Osteocyte (in vitro differentiated cells): ENCODE measurements at places on chromosomes 6 and 20. TPM values are rescaled to one million over a fixed set of nuclear protein-coding genes. Genes with fewer than 3 reads are reported as not detected.

Gene SLC17A2
- not detected in 2 replicates for total RNA-seq

Gene XKR7
- not detected in 2 replicates for total RNA-seq

Gene CCN6
- total RNA-seq: not detected in 2 replicates

DNA sequence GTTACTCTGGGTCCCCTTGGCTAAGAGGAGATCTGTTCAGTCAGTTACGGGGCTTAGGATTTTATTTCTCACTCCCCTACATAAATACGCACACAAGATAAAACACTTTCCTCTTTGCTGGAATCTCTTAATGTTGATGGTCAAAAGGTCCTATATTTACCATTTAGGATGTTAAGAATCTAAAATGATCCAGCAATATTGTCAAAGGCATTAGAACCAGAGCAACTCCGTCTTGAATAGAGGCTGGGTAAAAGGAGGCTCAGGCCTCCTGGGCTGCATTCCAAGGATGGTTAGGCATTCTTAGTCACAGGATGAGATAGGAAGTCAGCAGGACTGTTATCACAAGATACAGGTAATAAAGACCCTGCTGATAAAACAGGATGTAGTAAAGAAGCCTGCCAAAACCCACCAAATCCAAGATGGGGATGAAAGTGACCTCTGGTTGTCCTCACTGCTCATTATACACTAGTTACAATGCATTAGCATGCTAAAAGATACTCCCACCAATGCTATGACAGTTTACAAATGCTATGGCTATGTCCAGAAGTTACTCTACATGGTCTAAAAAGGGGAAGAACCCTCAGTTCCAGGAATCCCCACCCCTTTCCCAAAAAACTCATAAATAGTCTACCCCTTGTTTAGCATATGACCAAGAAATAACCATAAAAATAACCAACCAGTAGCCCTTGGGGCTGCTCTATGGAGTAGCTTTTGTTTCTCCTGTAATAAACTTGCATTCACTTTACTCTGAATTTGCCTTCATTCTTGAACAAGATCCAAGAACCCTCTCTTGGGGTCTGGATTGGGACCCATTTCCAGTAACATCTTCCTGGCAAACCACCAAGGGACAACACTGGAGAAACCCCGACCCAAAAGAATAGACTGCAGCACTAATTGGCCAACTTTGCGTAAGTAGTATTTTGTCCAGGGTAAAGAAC, 107.5 kb downstream of the DTNBP1 start:
- H3K27me3 ChIP-seq: no peaks in the 10 kb centered on the region
- peak; percentile 1 for DNase-seq
- no peak overlapping the region for H3K27ac ChIP-seq
- H3K4me1 ChIP-seq: peaks cover 30% of the 10 kb centered on the region

Gene NT5E
- 193 and 197 TPM in 2 replicates for total RNA-seq

- no peak overlapping the region for H3K4me3 ChIP-seq
- no peak for DNase-seq
- H3K27ac ChIP-seq: peak overlapping the region; percentile 15
- no peaks in the 10 kb centered on the region for H3K27me3 ChIP-seq
- H3K4me1 ChIP-seq: peaks cover 18% of the 10 kb centered on the region
- H3K36me3 ChIP-seq: peaks cover 1% of the 10 kb centered on the region
Observed at GRCh38 chr6:132007474-132008190, 56.5 kb upstream of the CCN2 start.

Gene RNF182
- 9.8 and 11.0 TPM in 2 replicates for total RNA-seq

DNA sequence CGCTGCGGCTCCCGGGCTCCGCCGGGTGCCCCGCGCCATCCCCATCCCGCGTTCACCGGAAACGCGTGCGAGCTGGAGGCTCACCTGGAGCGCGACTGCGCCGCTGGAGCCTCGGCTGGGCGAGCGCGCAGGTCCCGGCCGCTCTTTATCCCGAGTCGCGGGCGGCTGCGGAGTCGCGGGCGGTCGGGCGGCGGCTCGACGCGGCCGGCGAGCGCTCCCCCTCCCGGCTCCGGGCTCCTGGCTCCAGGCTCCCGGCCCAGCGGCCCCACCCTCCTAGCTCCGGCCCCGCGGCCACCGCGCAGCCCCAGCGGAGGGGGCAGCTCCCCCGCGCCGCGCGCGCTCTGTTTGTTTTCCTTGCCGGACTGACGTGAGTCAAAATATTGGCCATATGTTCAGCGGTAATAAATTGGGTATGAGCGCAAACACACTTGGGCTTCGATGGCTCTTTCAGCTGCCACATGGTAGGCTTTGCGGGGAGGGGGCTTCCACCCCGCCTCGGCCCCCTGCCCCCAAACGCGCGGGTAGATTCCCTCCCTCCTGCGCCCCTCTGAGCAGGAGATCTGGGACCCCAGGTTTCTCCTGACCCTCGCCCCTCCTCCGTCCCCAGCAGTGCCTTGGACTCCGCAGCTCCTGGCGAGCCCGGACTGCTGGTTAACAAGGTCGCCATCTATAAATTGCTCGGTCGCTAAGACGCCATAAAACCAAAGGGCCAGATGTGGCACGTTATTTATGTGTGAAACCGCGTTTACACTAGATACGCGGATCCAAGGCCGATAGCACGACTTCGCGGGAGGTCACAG, 8.8 kb upstream of the NKX2-2 start:
- H3K27ac ChIP-seq: no peak overlapping the region
- peak; percentile 81 for DNase-seq
- peaks cover 12% of the 10 kb centered on the region for H3K4me1 ChIP-seq
- H3K27me3 ChIP-seq: peaks cover 84% of the 10 kb centered on the region
- H3K4me3 ChIP-seq: no peak overlapping the region

Gene BPIFA1
- total RNA-seq: not detected in 2 replicates

DNA sequence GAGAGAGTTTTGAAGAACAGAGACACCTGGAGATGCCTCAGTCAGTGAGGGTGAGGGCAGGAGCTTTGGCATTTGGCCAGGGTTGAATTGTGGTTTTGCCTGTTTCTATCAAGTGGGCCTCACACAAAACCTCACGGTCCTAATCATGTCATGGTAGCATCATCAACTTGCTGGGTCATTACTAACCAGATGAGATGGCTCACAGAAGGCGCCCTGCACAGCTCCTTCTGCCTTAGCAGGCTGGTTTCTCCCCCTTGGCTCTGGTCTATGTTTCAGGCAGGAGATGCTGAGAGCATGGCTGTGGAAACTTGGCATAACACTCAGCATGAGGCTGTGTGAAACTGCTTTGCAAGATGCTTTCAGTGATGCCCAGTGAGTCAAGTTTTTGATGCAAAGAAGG, 99.3 kb downstream of the LRRC1 start:
- peaks cover 27% of the 10 kb centered on the region for H3K4me1 ChIP-seq
- no peak overlapping the region for H3K4me3 ChIP-seq
- H3K36me3 ChIP-seq: peaks cover 7% of the 10 kb centered on the region
- H3K27me3 ChIP-seq: no peaks in the 10 kb centered on the region
- DNase-seq: no peak
- H3K27ac ChIP-seq: no peak overlapping the region

Gene SLC24A3
- 0.11 TPM in 1 of 2 replicates, not detected in the other for total RNA-seq

GRCh38 chr20:41191562-41192500, 54.5 kb downstream of the PLCG1 start:
- no peak overlapping the region for H3K27ac ChIP-seq
- no peaks in the 10 kb centered on the region for H3K27me3 ChIP-seq
- H3K36me3 ChIP-seq: peaks cover 37% of the 10 kb centered on the region
- no peak overlapping the region for H3K4me3 ChIP-seq
- no peak for DNase-seq

GRCh38 chr20:49630396-49630951, 62.5 kb upstream of the PTGIS start:
- peaks cover 16% of the 10 kb centered on the region for H3K36me3 ChIP-seq
- no peak for DNase-seq
- peaks cover 8% of the 10 kb centered on the region for H3K4me1 ChIP-seq
- no peak overlapping the region for H3K4me3 ChIP-seq

- no peak for DNase-seq
- no peaks in the 10 kb centered on the region for H3K4me1 ChIP-seq
- peaks cover 31% of the 10 kb centered on the region for H3K27me3 ChIP-seq
- no peaks in the 10 kb centered on the region for H3K36me3 ChIP-seq
Observed at GRCh38 chr20:21430020-21430419, 32.7 kb upstream of the NKX2-4 start.

DNA sequence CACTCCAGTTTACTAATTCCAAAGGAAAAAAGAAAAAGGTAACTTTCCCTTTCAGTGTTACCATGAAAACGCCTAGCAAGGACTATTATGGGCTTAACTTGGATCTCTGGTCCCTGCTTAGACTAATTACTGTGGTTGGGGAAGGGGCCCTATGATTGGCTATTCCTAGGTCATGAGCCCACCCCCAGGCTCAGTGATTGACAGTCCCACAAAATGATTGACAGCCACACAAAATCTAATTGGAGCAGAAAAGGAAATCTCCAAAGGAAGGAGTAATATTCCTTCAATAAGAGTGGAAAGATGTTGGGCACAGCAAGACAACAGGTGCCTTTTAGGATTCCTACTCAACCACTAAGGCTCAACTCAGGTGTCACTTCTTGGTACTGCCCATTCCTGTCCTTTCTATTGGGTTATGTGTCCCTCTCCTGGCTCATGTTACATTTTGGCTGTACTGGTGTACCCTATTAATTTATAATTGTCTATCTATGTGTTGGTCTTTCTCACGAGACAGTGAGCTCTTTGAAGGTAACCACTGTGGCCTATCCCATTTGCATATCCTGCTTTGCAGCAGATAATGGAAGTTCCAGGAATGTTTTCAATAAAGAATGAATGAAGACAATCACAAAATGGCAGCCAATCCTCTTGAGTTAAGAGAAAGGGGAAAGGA, 5.5 kb upstream of the UTRN start:
- no peak overlapping the region for H3K4me3 ChIP-seq
- no peaks in the 10 kb centered on the region for H3K27me3 ChIP-seq
- peaks cover 5% of the 10 kb centered on the region for H3K36me3 ChIP-seq
- H3K27ac ChIP-seq: no peak overlapping the region

GRCh38 chr6:156647991-156648390, 129.2 kb upstream of the ARID1B start:
- no peaks in the 10 kb centered on the region for H3K4me1 ChIP-seq
- peaks cover 14% of the 10 kb centered on the region for H3K27me3 ChIP-seq
- H3K27ac ChIP-seq: no peak overlapping the region
- H3K4me3 ChIP-seq: no peak overlapping the region
- H3K36me3 ChIP-seq: no peaks in the 10 kb centered on the region

DNA sequence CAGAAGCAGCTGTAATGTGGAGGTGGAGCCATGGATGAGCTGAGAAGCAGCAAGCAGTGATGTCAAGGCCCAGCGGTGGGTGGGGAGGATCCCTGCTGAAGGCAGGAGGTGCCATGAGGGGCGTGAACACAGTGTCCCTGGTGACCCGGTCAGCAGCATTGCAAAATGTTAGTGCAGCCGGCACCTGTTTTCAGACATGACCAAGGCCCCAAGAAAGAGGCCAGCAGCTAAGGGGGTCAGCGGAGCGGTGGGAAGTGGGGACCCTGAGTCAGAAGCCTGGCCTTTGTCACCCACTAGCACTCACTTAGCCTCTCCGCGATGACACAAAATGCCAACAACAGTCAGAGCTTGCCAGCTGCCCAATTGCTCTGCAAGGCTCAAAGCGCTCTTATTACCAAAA, 51.9 kb downstream of the TMEM242 start:
- H3K4me3 ChIP-seq: no peak overlapping the region
- H3K36me3 ChIP-seq: no peaks in the 10 kb centered on the region
- no peaks in the 10 kb centered on the region for H3K27me3 ChIP-seq
- H3K27ac ChIP-seq: no peak overlapping the region
